ENCODE measurements at places on chromosomes 3 and 15. TPM values are rescaled to one million over a fixed set of nuclear protein-coding genes. Genes with fewer than 3 reads are reported as not detected.

The FHIT gene
- total RNA-seq = 3.7 TPM

The RBPMS2 gene
- total RNA-seq = under 0.01 TPM

The REC114 gene
- not detected for total RNA-seq

The EPHA6 gene
- not detected for total RNA-seq

The TAGLN3 gene
- total RNA-seq = not detected

The C2CD4A gene
- not detected for total RNA-seq

The NOX5 gene
- total RNA-seq = 0.37 TPM

The LACTB gene
- total RNA-seq = 14.5 TPM

The ZBTB20 gene
- 15.1 TPM for total RNA-seq

The ITGB5 gene
- 143 TPM for total RNA-seq

The ROPN1 gene
- total RNA-seq = not detected

The PFKFB4 gene
- total RNA-seq = 7.7 TPM

The FRMD4B gene
- 2.2 TPM for total RNA-seq

The VIPR1 gene
- total RNA-seq = not detected

The IRAK2 gene
- 5.5 TPM for total RNA-seq
